ENCODE measurements at places on chromosomes 16 and 17.

DNA sequence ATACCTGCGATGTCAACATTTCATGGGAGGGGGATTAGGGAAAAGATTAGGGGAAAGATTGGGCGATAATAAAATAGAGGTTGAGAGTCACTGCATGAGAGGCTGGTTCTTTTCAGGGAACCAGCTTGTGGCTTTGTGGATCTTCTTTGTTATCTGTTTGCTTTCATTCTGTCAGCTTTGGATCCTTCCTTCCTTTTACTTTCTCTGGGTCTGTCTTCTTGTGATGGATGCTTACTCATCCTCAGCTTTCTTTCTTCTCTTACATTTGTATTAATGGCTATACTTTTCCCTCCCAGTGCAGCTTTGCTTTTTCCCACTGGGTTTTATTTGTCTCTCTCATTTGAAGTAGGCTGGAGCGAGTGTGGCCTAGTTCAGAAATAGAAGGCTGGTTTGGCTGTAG lies 47.1 kb downstream of the RPTOR start:
- DNase-seq, result no peak

- no peak for DNase-seq
Observed at GRCh38 chr17:8947201-8947600, 18.3 kb downstream of the PIK3R5 start.

- DNase-seq, result peak; percentile 76
Observed at GRCh38 chr16:57609541-57610401, 18.7 kb upstream of the ADGRG1 start.

DNA sequence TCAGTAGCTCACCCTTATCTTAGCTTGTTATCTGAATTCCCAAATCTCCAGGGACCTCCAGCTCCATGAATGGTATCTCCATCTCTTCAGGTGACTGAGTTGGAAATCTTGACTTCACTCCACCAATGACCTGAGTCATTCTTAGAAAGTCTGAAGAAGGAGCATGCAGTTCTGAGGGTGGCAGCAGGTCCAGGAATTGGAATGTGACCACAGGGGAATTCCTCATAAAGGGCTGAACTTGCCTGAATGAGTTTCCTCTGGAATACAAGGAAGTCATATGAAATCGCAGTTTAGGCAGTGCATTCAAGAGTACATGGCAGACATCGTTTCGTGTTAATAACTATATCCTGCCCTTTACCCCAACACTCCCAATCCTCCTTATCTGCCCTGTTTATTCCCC lies 12.5 kb upstream of the PYY start:
- DNase-seq, result no peak

- peak; percentile 49 for DNase-seq
Observed at GRCh38 chr16:89645122-89645521, 12.4 kb downstream of the CHMP1A start.

DNA sequence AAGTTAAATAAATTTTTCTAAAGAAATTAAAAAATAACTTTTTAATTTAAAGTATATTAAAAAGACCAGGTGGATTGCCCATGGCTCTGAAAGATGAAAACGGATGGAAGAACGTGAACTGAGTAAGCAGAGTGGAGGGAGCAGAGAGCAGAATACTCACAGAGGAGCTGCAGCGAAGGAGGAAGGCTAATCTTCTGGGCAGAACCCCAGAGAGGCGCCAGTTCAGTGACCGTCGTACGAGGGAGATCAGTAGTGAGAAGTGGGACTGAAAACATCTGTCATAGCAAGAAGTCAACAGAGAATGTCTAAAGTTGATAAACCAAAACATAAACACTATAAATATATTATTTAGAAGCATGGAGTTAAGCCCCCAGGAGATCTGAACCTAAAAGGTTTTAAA lies 34.9 kb downstream of the UBE2G1 start:
- no peak for DNase-seq

- DNase-seq, result no peak
Observed at GRCh38 chr16:19119564-19119963, 5.8 kb downstream of the ITPRIPL2 start.

DNA sequence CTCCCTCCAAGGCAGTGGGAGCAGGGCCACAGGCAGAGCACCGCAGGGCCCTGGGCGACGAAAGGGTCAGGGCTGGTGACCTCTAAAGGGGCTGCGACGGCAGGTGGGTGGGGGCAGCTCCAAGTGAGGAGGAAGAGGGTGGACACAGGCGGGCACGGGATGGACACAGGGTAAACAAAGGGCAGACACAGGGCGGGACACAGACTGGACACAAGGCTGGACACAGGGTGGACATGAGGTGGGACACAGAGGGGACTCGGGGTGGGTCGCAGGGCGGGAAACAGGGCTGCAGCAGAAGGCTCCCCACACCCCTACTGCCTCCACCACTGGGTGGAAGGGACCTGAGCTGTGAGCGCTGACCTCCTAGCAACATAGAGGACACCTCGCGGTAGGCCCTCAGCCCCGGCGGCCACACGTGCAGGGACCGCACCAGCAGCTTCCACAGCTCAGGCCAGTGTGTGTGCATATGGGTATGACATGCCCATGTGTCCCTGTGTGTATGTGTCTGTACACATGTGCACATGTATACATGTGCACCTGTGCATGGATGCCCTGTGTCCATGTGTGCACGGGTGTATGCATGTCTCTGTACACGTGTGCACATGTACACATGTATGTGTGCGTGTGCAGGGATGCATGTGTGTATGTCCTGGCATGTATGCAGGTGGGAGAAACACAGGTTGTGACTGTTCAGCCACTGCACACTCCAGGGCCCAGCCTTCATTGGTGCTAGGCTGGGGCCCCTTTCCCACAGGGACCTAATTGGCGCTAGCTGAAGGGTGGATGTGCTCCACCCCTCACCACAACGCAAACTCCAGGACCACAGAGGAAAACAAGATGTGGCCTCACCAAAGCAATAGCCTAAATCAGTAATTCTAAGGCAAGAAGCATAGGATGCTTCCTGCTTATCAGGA lies 7.6 kb downstream of the LMF1 start:
- no peak for DNase-seq

GRCh38 chr17:68910251-68910705 lies 44.9 kb downstream of the ABCA8 start:
- DNase-seq, result no peak

GRCh38 chr17:67035131-67036083 lies 8.9 kb upstream of the CACNG1 start:
- no peak for DNase-seq

DNA sequence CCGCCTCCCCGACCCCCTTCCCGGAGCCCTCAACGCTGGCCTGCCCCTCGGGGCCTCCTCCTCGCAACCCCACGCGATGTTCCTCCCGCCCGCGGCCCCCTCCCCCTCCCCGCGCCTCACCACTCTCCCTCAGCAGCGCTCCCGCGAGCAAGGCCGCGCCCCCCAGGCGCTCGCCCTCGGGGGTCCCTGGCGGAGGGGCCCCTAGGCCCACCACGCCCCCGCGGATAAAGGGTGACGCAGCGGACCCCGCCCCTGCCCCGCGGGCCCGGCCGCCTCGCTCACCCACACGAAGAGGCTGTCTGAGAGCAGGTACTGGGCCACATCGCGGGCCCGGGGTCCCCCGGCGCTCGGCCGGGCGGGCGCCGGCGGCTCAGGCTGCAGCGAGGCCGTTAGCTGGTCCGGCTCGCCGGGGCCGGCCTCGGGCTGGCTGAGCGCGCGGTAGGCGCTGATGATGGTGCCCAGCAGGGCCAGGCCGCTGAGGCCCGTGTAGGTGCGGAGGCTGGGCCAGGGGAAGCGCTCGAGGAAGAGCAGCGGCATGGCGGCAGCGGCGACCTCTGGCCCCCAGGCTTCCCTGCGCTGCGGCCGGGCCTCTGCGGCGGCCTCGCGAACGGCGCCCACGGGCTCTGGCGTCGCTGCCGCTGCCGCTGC lies 430 bp downstream of the AMFR start:
- peak; percentile 57 for DNase-seq

GRCh38 chr16:69494991-69495392 lies 70.6 kb downstream of the CYB5B start:
- DNase-seq, result no peak

DNA sequence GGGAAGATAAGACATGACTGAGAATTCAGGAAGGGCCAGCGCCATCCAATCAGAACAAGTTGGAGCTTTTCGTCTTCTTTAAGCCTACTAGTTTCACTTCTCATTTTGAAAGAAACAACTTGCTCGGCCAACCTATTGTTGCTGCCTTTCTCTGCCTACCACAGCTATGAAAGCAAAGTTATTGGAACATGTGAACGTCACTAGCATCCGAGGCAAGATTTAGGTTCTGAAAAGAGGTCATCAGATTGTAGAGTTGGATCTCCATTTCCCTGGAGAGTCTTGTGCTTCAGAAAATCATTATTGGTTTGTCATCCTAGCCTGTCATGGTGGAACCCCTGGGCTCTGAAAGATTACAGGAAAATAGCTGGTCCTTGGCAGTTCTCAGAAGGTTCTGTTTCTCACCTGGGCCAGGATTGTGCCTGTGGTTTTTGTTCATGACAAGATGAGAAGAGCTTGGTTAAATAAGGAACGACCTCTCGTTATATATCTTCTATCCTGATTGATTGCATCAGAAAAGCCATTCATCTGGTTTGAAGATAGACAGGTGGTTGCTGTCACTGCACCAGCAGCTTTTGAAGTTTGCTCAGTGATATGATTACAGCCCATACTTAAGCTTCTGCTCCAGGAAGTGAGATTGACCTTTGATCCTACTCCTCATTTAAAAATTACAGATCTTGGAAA lies 25.3 kb downstream of the CDH13 start:
- DNase-seq, result peak; percentile 58

DNA sequence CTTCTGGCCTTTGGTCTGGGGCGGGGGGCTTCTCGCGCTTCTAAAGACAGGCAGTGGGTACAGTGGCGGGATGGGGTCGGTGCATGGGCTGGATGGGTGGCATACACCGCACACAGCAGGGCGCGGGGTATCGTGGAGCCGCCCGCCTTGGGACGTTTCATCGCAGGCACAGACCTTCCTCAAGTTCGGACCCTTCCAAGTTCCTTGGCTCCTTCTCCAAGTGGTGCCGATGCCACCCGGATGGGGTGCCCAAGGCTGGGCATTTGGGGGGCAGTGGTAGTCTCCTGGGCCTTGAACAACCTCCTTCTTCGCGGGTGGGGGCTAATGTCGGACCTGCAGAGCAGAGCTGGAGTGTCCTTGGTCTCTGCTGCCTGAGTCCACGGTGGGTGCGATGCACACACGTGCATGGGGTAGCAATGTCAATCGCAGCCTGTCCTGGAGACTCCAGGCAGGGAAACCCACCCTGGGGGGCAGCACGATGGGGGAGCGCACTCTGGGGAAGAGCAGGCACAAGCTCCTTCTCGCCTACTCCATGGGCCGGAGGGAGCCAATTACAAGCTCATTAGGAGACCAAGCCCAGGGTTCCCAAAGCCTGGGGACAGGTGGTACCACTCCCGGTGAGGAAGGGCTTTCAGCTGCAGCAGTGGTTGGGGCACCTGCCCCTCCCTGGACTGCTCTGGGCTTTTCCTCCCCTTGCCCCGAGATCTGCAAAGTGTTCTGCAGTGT lies 686 bp upstream of the MTSS2 start:
- DNase-seq, result no peak

GRCh38 chr16:70687102-70687511 lies 1.3 kb upstream of the MTSS2 start:
- DNase-seq, result no peak

DNA sequence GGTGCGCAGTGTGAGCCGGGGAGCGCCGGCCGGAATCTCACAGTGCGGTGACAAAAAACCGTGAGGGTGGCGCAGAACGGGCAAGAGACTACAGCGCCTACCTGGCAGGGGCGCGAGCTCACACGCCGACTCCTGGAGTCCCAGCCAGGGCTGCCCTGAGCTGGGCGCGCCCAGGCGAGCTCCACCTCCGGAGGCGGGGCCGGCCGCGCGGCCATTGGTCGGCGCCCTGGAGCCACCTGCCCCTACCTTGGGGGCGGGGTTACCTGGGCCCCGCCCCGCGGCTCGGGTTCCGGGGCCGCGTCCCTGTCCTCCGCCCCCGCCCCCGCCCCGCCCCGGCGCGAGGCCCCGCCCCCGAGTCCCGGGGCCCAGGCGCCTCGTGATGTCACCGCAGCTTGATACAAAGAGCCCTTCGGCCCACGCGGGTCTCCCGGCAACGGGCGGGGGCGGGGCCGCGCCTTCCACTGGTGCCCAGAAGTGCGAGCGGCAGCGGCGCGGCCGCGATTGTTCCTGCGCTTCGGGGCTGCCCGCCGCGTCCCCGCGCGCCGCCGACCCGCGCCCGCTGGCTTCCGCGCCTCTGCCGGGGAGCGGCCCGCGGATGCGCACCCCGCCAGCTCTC lies 96.3 kb downstream of the RAB11FIP4 start:
- peak; percentile 98 for DNase-seq

DNA sequence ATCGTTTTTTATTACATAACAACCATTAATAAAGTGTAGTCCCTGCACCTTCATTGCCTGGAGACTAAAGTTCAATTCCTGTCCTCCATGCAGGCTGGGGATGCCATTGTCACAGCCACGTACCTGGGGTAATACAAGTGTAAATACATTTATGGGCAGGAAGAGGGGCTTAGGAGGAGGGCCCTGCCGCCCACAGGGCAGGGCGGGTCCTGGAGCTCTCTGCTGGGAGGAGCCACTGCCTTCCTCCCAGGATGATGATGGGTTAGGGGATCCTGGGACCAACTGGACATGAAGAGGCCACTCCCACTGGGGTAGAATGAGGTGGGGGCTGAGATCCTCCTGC lies 44.1 kb upstream of the SLC38A10 start:
- DNase-seq, result peak; percentile 72

DNA sequence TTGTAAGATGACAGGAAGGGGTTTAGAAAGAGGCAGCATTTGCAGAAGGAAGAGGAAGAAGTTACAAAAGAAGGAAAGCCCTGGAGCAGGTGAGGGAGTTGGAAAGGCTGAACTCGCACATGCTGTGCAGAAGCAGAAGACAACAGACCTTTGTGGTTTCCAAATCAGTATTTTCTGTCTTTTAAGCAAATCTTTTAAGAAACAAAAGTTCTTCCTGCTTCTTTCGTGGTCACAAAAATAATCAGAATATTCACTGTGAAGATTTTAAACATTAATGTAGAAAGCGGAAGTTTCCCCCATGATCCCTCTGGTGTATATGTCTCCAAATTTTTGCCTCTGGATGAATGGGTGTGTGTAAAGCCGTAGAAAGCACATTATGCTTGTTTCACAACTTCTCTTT lies 25.8 kb downstream of the ZNRF1 start:
- no peak for DNase-seq

DNA sequence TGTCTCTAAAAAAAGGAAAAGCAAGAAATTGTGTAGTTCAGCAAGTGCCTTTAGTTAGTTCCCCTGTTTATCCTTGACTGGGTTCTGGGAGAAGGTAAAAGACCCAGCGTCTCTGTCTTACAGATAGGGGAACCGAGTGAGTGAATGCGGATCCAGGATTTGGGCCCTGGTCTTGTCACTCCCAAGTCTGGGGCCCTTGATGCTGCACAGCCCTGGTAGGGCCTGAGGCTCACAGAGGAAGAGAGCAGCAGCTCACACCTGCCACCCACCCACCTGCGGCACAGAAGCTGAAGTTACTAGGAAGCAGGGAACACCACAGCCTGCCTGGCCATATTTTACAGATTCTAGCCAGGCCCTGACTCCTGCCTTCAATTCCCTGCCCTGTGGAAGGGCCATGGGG lies 22.2 kb downstream of the LASP1 start:
- DNase-seq, result no peak

GRCh38 chr16:1541293-1542165 lies 8.1 kb downstream of the TMEM204 start:
- DNase-seq, result no peak

GRCh38 chr17:14580499-14580898 lies 279.6 kb downstream of the HS3ST3B1 start:
- DNase-seq, result no peak
